ENCODE measurements at places on chromosomes 7 and 10. TPM values are rescaled to one million over a fixed set of nuclear protein-coding genes. Genes with fewer than 3 reads are reported as not detected.

CCDC186 gene
- total RNA-seq: 20.5 TPM

PRTFDC1 gene
- total RNA-seq: 0.27 TPM

CARD11 gene
- 143 TPM for total RNA-seq

ATOH7 gene
- total RNA-seq: not detected

PRDX3 gene
- total RNA-seq: 127 TPM

DGKI gene
- 3.4 TPM for total RNA-seq

HOGA1 gene
- not detected for total RNA-seq

CDK6 gene
- total RNA-seq: 183 TPM

TMEM184A gene
- total RNA-seq: not detected

CRHR2 gene
- not detected for total RNA-seq

SPDYE1 gene
- total RNA-seq: 0.12 TPM

PRPS1L1 gene
- not detected for total RNA-seq

TBX20 gene
- total RNA-seq: 0.25 TPM

NEUROG3 gene
- total RNA-seq: not detected

FAM180A gene
- not detected for total RNA-seq

CYP3A4 gene
- total RNA-seq: not detected

GARIN1A gene
- 3.4 TPM for total RNA-seq
